ENCODE measurements at places on chromosomes 12 and 14.

GRCh38 chr12:48817873-48818830 lies at the start of gene CACNB3:
CACNB3 (plus strand) TSS chr12:48818496; CDS start chr12:48818930, 434 bp downstream.
- peak; percentile 82 for DNase-seq

- DNase-seq: no peak
Observed at GRCh38 chr12:40248034-40248433, 23.2 kb downstream of the LRRK2 start.

DNA sequence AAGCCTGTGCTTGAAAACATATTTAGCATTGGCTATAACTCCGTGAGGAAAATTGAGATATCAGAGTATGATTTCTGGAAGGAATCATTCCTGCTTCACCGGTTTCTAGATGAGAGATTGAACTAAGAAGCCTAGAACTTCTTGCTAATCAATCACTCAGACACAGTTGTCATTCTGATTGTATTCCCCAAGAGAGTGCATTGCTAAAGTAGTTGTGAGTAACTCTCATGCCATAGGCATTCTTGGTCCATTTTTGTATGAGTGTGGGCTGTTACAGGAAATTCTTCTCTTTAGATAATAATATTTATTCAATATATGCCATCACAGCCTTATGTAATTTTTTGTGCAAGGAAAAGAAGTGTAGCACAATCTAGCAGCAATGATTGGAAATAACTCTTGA lies 893.3 kb upstream of the MDGA2 start:
- DNase-seq: no peak

GRCh38 chr12:66962290-66962689 lies 283.4 kb upstream of the GRIP1 start:
- no peak for DNase-seq

- DNase-seq: no peak
Observed at GRCh38 chr12:86264451-86265328, 8.5 kb upstream of the MGAT4C start.

DNA sequence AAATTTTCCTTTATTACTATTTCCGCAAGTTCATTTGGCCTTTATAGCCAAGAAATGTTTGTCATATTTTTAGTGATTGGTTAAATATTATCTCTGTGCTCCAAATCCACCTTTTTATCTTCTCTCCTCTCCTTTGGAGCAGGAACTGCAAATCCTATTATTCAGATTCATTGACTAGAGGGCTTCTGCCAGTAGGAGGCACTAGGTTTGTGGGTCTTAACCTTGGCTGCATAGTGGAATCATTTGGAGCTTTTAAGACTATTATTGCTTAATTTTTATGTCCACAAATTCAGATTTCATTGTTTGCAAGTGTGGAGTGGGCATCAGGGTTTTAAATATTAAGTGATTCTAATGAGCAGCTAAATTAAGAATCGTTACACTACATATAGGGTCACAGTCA lies 75.3 kb upstream of the SYT10 start:
- DNase-seq: no peak

- peak; percentile 97 for DNase-seq
Observed at GRCh38 chr14:67619446-67620216, at the start of gene ARG2. ARG2 (plus strand) TSS chr14:67619920; CDS start chr14:67619978, 58 bp downstream.

- DNase-seq: peak; percentile 10
Observed at GRCh38 chr14:52949711-52950409, 990 bp downstream of the FERMT2 start.

GRCh38 chr12:120955232-120955631 lies 23.1 kb upstream of the HNF1A start:
- DNase-seq: no peak

DNA sequence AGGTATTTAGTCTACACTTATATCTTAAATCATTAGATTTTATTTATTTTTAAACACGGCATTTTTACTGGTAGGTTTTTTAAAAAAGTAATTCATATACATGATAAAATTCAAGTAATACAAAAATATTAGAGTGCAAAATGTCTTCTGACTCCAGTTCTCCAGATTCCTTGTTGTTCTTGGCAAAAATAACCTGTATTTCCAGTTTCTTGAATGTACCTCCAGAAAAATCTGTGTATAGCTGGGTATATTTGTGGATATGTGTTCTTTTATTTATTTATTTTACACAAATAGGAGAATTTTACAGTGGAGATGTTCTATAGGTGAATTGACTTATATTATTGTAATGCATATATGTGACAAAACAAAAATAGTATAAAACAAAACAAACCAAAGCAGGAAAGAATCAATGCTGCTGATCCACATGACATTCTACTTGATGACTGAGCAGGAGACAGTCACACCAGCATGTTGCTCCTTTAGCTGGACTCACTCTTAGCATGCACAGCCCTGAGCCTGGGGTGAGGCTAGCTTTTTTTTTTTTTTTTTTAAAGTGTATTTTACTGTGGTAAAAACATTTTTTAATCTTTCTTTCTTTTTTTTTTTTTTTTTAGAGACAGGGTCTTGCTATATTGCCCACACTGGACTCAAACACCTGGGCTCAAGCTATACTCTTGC lies 42.2 kb upstream of the SLC38A2 start:
- DNase-seq: no peak

- DNase-seq: no peak
Observed at GRCh38 chr12:91633734-91634357, 451.2 kb upstream of the DCN start.

DNA sequence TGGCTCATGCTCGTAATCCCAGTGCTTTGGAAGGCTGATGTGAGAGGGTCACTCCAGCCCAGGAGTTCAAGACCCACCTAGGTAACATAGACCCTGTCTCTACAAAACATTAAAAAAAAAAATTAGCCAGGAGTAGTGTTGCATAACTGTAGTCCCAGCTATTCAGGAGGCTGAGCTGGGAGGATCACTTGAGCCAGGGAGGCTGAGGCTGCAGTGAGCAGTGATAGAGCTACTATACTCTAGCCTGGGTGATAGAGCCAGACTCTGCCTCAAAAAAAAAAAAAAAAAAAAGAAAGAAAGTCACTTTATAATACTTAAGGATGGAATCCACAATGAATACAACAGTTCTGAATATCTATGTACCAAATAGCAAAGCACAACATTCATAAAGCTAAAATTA lies 10.2 kb upstream of the SLC10A1 start:
- DNase-seq: no peak

GRCh38 chr12:116528065-116528464 lies 31.1 kb upstream of the MAP1LC3B2 start:
- no peak for DNase-seq

DNA sequence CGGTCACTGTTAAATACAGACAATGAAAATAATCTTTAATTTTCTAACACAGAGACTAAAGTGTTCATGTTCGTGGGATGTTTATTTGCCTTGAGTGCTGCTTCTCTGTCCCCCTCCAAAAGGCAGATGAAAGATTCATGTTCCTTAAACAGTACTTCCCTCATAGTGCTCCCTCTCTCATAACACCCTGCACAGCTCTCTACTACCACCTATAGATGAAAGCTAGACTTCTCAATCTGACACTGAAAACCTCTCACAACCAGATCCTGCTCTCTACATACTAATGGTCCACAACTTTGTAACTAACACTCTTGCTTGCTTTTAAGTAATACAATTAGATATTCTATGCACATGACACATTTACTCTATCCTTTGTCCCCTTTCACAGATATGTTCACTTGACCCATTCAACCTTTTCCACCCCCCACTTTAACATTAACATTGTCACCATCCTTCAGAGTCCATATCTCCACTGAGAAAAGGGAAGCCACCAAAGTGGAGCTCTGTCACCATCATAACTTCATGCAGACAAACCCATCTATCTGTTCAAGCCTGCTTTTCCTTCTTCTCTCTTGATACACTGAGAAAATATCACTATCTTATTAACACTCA lies 266.4 kb upstream of the USP15 start:
- DNase-seq: no peak

DNA sequence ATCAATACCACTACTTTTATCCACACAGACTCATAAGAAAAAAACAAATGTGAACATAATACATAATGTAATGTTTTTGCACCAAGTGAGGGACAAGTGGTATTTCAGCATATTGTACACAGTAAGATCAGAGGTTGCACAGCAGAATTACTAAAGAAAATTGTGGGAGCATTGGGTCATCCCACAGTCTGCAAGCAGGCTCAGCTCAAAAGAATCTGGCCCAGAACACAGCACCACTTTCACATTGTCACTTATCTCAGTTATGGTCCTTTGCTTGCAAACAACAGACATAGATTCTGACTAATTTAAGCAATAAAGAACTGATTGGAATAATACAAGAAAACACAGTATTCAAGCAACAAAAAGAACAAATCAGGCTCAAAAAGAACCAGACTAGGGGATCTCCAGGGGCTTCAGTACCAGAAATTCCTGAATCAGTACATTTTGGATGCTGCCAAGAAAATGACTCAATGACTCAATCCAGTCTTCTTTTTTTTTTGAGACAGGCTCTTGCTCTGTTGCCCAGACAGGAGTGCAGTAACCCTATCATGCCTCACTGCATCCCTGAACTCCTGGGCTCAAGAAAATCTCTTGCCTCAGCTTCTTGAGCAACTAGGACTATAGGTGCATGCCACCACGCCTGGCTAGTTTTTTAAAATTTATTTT lies 42.9 kb upstream of the EEA1 start:
- no peak for DNase-seq

DNA sequence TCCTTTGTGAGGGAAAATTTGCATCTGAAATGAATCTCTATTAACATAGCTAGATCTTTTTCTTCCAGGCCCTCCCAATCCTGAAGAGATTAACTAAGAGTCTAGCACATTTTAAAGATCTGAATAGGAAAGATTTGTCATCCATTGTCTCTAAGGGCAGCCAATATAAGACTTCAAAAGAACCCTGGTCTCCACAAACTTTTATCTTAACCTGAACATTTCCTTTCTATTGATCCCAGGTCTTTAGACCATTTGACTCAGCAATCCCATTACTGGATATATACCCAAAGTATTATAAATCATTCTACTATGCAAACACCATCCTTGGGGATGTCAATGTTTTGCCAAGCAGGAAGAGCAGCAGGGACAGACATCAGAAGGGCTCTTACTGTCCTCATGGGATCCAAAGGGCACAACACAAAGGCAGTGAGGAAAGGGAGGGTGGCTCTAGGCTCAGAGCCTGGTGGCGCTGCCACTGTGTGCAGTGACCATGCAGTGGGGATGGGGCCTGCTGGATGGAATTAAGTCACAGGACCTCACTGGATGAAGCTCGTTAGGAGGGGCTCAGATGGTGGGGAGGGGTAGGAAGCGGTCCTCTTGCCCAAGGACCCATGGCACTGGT lies 12.7 kb upstream of the BDKRB2 start:
- DNase-seq: no peak

GRCh38 chr12:79373896-79374499 lies 316.8 kb downstream of the PAWR start:
- DNase-seq: no peak

- DNase-seq: no peak
Observed at GRCh38 chr12:29737644-29738043, 46.1 kb downstream of the TMTC1 start.

DNA sequence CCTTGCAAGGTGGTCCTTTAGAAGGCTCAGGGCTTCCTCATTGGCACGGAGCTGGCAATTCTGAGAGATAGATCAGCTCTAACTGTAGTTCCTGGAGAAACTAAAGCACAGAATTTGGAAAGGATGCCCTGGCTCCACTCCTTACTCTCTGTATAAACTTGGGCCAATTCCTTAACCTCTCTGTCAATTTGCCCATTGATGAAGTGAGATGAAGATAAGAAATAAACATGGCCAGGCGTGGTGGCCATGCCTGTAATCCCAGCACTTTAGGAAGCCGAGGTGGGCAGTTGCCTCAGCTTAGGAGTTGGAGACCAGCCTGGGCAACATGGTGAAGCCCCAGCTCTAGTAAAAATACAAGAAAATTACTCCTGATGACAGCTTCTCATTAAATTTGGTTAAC lies 34.0 kb upstream of the COX6A1 start:
- no peak for DNase-seq

GRCh38 chr12:98572010-98572409 lies 21.5 kb upstream of the SLC25A3 start:
- no peak for DNase-seq

DNA sequence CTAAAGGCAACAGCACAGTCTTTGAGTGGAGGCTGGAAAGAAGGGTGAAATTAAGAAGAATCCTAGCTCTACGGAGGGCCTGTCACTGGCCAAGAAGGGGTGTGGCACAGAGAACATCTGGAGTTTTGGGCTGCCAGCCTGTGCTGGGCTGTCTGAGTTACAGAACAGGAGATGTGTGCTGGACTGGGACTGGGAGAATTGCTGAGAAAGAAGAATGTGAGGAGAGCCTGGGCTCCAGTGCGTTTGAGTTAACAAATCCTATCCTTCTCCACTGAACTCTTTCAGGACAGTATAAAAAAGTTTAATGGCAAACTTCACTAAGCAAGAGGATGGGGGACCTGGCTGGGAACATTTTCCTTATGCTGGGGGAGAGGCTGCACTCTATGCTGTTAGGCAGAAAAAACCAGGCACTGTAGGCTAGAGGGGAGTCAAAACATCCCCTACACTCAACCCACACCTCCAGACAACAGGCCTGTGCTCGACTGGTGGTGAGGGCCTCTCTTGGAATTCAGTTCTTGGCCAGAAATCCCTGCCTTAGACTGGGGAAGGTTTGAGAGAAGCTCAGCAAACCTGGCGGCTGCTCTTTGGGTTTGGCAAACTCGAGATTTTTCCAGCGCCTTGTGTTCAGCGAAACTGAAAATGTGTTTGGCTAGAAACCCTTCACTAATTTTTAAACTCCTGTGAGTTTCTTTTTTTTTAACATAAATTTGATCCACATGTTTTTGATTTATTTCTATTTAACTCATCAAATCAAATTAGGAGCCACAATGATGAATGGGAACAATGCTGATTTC lies 217.3 kb downstream of the MON2 start:
- DNase-seq: no peak

- DNase-seq: peak; percentile 54
Observed at GRCh38 chr14:99946652-99947489, 118.4 kb upstream of the EVL start.

- DNase-seq: no peak
Observed at GRCh38 chr14:22177870-22178269, 411.2 kb downstream of the DAD1 start.

- no peak for DNase-seq
Observed at GRCh38 chr14:52391881-52392615, 77.9 kb downstream of the PTGER2 start.

DNA sequence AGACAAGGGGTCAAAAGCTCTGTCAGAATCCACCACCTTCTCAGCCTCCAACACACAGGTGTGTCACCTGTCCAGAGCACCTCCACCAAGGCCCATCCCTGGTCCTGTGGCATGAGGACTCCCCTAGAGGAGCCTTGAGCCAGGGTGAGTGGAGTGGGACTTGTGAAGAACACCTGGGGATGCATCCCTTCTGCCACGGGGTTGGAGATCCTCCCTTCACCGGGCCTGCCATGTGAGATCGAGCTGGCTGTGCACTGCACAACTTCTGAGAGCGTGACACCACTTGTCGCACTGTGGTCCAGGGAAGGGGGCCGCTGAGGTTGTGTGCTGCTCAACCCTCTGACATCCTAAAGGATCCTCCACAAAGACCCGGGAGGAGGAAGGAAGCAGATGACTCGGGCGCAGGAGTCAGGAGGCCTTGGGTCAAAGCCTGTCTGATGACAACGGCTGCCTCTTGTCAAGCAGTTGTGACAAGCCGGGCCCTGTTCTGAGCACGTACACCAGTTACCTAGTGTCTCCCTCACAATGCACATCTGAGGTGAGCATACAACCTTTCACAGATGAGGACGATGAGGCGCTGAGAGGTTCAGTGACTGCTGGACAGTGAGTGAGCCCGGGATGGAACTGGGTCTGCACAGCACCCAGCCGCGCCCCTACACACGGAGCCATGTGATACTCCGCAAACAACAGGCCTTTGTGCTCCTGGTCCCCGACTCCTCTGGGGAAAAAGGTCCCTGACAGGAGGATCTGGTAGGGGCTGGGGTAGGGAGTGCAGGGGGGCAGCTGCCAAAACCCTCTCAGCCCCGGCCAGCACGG lies 35.6 kb downstream of the CHGA start:
- DNase-seq: no peak
